ENCODE measurements at places on chromosomes 5 and 9.

DNA sequence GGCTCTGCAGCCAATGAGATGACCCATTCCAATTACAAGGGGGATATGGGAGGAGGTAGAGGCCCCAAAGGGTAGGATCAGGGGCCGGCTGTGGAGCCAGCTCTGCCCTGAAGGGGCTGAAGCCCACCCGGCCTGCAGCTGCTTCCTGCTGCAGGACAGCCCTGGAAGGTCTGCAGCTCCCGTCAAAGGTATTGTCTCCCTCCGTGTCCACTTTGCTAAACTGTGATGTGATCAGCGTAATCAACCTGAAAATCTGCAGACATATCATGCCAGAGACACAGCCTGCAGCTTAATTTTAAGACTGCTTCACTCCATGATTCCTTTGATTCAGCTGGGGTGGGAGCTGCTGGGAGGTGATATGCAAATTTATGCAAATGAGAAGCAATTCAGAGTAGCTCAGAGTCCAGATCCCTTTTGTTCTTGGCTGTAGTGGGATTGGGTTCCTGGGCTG is 90.7 kb downstream of the GADD45G start:
- no peak for DNase-seq

DNA sequence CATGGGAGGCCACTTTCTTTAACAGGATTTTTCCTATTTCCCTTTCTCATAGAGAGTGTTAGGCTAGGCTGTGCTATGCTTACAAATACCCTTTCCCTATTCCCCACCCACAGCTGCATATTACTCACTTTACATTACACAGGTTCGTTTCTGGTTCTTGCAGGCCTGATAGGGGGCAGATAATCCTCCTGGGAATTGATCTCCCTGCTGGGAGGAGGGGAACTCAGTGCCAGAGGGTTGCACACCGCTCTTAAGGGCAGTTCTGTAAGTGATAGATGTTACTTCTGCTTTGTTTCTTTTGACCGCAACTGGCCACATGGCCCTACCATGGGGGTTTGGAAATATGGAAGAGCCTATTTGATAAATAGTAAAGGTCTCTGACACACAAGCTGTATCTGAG is 54.0 kb upstream of the NTRK2 start:
- DNase-seq, result no peak

DNA sequence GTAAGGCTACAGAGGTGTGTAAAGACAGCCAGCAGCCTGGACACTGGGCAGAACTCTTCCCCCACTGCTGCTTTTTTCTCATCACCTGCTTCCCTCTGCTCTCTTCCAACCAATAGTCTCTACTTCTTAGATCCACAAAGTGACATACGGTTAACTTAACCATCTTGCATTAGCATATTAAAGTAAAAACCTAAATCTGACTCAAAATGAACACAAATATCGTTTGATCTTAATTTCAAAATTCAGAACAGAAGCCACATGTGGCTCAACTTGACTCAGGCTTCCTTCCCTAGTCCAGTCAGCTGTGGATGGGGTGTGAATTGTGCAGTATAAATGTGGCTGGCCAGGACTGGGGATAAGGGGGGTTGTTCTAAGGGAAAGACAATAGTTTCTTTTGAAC is 114.3 kb downstream of the STARD4 start:
- no peak for DNase-seq

DNA sequence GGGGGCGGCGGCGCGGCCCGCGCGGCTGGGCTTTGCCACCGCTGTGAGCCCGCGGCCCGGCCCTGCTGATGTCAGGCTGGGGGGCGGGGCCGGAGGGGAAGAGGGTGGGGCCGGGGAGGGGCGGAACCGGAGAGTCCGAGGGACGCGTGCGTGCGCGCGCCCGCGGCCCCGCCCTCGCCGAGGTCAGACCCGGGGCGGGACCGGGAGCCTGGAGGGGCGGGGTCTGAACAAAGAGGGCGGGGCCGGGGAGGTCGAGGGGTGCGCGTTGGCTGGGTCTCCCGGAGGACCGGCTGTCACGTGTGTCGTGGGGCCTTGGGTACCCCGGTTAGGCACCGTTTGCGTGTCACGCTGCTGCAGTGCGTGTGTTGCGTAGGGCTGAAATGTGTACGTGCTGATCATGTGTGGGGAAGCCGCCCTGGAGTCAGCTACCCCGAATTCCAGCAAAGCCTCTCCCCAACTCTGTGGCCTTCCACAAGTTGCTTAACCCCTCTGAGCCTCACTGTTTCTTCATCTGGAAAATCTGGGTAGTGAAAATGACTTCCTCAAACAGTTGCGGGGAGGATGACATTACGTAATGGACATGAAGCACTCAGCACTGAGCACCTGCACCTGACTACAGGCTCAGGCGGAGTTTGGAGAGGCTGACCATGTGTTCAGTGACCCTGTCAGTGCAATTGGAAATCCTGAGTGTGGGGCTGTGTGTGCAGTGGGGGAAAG is at the start of gene RALGDS:
Gene RALGDS, minus strand, starts transcription at position 43 of the 717 bp plus-strand sequence. CDS start 86 bp downstream, outside the sequence.
- DNase-seq, result peak; percentile 95

- DNase-seq, result no peak
These were observed 110.5 kb upstream of the CPEB4 start for GRCh38 chr5:173777674-173778073.

DNA sequence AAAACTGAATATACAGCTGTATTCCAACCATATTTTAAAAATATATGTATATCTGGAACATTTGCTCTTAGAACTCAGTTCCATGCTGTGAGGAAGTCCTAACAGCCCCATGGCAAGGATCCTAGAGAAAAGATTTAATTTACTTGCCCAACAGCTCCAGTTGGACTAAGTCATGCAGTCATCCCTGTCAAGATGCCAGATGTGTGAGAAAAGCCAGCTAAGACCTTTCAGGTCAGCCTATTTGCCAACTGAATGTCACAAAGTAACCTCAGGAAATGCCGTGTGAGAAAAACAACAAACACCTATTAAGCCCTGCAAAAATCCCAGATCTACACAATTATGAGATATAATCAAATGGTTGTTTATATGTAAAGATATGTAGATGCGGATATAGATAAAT is 416.3 kb downstream of the NR2F1-AS1 start:
- DNase-seq, result no peak

DNA sequence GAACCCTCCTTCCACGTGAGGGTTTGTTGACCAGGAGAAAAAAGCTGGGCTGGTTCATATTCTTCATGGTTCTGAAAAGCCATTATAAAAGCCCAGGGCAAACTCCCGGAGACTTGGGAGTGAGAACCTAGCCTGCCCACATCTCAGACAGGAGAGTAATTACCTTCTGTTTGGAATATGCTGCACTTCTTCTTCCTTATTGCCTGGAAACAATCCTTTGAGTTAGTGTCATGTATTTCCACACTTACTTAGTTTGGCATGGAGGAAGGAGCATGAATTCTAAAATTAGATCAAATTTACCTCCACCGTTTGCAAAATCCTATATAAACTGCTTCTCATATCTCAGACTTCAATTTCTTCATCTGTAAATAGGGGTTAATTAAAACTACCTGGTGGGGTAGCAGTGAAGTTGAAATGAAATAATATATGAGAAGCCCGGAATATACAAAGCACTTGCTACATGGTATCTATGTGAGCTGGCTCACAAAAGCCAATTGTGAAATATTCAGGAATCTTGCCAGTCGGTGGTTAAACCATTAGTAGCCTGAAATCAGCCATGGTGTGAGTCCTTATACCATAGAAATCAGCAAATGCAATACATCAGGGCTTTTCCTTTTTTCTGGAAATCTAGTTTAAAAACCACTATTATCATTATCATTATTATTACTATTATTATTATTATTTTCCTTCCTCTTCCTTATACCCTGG is 140.0 kb upstream of the RAD23B start:
- DNase-seq, result no peak

DNA sequence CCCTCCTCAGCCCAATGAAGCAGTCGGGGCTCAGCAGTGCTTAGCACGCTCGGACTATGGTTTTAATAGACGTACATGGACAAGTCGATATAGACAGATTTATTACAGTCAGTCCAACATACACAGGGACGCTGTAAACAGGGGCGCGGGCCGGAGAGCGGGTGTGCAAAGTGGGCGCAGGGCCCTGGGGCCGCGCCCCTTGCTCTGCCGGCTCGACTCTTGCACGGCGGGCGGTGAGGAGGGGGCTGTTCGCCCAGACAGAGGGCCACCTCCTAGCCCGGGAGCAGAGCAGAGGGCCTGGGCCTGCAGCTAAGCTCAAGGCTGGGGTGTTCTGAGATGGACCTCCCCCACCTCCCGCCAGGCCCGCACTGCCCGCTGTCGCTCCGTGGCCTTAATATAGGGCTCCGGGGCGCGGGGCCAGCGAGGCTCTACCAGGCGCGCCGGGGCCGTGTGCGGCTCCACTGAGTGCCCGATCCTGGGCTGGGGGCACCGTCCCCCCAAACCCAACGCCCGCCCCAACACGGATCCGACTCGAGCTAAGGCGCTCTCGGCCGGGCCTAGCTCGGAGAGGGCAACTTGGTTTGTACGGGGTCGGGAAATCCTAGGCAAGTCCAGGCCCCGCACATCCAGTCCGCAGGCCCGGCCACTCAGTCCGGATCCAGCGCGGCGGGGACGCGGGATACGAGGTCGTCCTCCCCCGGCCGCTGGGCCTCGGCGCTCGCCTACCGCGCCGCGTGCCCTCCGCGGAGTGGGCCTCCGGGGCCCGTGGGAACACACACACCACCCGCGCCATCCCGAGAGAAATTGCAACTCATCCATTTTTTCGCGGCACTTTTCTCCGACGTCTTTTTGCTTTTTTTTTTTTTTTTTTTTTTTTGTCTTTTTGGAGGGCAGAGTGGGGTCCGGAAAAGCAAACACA is 6.1 kb downstream of the PITX1 start:
- DNase-seq, result no peak

- DNase-seq, result no peak
These were observed 395.2 kb downstream of the BNC2 start for GRCh38 chr9:16475257-16475656.

- peak; percentile 57 for DNase-seq
These were observed 98.6 kb downstream of the FBXW11 start for GRCh38 chr5:171907725-171908343.

DNA sequence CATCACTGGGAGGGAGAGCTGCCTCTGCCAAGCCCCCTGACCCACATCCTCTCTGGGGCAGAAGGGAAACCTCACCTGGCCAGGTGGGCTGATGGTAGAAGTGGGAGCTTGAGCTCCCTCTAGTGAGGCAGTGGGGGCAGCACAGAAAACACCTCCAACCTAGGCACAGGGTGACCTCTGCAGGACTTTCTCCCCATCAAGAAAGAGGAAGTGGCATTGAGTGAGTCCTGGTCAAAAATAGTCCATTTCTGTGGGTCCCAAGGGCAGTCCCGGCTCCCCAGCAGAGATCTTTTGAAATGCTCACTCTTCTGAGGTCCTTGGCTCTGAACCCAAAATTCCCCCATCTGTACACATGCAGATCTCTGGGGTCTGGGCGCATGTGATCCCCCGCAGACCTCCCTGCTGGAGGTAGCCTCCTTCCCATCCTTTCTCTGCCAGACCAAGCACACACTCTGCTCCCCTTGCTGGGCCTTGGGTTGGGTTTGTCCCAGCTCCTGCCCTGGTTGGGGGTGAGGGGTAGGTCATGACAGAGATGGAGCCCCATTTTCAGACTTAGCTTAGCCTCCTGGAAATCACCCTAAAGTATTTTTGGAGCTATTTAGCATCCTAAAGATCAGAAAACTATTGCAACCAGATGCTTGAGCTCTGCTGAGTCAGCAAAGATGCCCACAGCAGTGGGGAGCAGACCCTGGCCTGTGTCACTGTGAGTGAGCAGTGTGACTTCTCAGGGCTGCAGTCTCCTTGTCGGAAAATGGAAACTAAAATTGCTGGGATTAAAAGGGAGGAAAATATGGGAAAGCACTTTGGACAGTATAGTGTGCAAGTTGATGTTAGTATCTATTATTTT is 41.6 kb upstream of the LCP2 start:
- no peak for DNase-seq

DNA sequence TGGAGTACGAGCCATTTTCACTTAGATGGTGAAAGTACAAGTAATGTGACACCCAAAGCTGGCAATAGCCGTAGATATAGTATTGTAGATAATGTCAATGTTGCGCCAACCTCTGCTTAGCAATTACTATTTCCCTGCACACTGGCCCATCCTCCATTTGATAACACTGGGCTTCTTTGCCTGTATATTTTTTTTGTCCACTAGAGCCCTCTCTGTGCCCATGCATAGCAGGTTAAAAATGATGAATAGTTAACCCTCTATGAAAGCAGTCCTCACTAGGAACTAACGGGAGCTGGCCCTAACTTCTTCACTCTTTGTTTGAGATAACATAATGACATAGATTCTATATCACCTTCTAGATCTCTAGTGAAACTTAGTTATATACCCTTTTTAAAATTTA is 416.8 kb downstream of the TUSC1 start:
- DNase-seq, result no peak

DNA sequence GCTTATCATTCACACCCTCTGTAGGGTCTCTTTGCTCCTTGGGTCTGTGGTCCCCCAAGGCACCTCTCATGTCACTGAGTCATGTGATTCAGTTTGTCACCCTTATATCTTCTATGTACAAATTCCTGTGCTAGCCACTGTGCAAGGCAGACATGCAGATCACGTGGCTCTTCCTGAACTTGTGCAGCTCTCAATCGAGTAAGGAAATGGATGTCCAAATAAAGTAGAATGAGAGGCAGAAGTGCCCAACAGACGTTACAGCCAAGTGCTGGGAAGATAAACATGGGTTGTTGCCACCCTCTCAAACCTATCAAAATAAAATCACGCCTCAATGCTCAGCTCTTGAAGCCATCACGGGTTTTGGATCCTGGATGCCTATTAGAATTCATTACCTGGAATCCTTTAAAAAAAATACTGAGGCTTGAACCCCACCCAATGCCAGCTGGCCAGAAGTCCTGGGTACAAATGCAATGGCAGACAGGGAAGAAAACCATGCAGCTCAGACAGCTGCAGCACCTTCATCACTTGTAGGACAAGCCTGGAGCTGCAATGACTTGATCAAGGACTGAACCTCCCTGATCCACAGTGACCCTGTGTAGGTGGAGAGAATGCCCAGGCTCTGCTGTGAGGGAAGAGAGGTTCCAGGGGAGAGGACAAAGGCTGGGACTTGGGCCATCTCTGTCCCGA is 228.7 kb upstream of the DAP start:
- DNase-seq, result no peak

GRCh38 chr5:35971186-35971877 is 19.9 kb downstream of the UGT3A1 start:
- no peak for DNase-seq

GRCh38 chr9:82532504-82533180 is 530.3 kb downstream of the RASEF start:
- DNase-seq, result no peak

GRCh38 chr9:136084063-136084944 is 10.8 kb downstream of the NACC2 start:
- no peak for DNase-seq

- DNase-seq, result no peak
These were observed 279.1 kb upstream of the DMAC1 start for GRCh38 chr9:8078641-8079140.

GRCh38 chr5:7762267-7762666 is 88.7 kb downstream of the CFAP90 start:
- no peak for DNase-seq

GRCh38 chr5:5063533-5063953 is 76.6 kb upstream of the ADAMTS16 start:
- DNase-seq, result no peak

GRCh38 chr5:23139338-23140171 is 286.4 kb upstream of the CDH12 start:
- DNase-seq, result no peak

GRCh38 chr9:137665697-137666512 is 47.1 kb downstream of the EHMT1 start:
- DNase-seq, result no peak

GRCh38 chr9:77013206-77013931 is 6.1 kb upstream of the FOXB2 start:
- peak; percentile 10 for DNase-seq
